Effector CD4-positive, alpha-beta T cell (primary cell): ENCODE measurements at places on chromosomes 4 and X.

DNA sequence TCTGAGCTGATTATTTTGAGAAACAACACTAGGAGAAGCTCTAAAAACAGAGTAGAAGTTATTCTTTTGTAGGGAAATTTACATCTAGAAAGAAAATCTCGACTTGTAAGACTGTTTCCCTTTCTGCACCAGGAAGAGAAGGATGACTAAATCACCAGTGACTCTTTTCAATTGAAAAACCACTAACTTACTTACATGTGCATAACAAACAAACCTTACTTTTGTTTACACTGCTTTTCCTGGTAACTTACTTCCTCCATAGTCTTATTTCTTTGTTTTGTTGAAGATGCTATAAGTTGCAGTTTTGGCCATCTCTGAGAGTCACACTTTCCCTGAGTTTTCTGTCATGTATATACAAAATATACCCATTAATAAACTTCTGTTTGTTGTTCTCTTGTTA lies 293.6 kb upstream of the FAT4 start:
- DNase-seq, result no peak

- DNase-seq, result no peak
Observed at GRCh38 chr4:147678106-147678505, 5.9 kb downstream of the PRMT9 start.

- no peak for DNase-seq
Observed at GRCh38 chrX:109533631-109534030, 3.0 kb upstream of the NXT2 start.

DNA sequence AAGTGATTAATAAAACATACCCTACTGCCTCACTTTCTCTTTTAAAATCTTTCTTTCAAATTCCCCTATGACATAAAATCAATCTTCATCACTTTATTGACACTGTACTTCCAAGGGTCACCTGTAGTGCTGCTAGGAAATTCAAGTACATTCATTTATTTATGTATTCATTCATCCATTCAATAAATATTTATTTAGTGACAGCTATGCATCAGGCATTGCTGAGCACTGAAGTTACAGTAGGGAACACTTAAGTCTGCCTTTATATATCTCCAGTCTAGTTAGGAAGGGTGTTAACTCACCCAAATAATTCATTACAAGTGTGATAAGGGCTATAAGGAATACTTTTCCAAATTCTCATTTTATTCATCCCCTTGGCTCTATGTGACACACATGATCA lies 2.3 kb downstream of the SYTL5 start:
- no peak for DNase-seq

GRCh38 chr4:183758758-183759447 lies 99.8 kb downstream of the TRAPPC11 start:
- DNase-seq, result no peak

DNA sequence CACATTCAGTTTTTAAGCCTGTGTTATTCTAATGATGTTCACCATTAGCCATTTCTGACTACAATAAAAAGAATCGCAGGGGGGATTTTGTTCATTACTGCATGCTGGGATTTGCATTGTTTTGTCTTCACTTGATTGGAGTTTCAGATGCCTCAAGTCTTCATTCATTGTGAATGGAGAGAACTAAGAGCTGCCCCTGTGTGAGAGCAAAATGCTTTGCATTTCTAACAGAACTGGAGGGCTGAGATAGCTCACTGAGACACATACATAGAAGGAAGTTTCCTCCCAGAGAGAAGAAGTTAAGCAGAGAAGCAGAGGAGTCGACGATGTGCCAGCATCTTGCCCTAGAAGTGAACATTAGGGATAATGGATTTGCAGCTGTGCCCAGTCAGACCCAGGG lies 113.5 kb upstream of the GATB start:
- no peak for DNase-seq

- no peak for DNase-seq
Observed at GRCh38 chr4:24686866-24687692, 102.7 kb upstream of the DHX15 start.

- no peak for DNase-seq
Observed at GRCh38 chr4:78323439-78323838, 228.1 kb upstream of the ANXA3 start.

DNA sequence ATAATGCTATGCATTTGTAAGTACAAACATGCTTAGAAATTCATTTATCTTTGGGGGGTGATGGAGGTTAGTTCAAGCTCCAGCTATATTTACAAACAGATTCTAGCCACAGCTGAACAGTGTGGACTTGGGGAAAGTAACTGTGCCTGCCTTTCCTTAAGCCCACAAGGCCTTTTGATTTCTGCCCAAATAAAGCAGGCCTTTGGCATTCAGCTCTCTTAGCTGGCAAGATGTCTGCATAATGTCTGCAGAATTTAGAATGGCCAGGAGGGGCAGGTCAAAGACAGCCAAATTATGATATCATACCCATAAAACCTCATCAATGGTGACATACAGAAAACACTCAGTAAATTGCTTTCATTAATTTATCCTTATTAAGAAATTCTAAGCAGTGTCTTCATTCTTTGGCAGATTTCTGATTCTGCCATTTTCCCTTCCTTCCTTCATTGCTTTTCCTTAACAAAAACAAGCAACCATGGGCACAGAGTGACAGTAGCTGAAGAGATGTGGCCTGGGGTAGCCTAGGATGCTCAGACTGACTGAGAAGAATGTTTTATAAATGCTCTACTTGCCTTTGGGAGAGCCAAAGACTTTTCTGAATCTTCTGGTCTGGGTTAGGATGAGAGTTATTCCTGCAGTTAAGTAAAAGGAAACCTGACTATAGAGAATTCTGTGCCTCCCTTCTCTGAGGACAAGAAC lies 538.7 kb upstream of the NR3C2 start:
- no peak for DNase-seq

GRCh38 chr4:83569429-83569828 lies 33.5 kb downstream of the GPAT3 start:
- no peak for DNase-seq

DNA sequence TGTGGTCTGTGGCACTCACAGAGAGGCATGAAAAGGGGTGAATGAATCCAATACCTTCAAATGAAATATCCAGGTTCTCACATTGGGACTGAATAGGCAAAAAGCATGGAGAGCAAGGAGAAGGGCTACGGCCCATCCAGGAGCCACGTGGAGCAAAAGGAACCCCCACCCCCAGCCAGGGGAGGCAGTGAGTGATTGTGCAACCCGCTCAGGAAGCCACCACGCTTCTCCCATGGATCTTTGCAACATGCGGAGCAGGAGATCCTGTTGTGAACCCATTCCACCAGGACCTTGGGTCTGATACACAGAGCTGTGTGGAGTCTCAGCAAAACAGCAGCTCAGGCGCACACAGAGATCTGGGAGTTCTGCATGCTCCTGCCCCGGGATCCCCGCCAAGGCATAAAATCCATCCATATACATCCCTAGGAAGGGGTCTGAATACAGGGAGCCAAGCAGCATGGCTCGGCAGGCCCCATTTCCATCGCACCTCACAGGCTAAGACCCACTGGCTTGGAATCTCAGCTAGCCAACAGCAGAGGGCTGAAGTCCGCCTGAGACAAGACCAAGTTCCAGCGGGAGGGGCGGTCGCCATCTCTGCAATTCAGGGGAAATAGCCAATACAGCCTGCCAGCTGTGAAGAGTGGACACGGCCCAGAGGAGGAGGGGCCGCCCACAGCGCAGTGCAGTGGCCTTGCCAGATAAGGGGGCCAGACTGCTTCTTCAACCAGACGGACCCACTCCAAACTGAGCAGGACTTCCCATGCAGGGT lies 80.2 kb downstream of the FGF16 start:
- no peak for DNase-seq

DNA sequence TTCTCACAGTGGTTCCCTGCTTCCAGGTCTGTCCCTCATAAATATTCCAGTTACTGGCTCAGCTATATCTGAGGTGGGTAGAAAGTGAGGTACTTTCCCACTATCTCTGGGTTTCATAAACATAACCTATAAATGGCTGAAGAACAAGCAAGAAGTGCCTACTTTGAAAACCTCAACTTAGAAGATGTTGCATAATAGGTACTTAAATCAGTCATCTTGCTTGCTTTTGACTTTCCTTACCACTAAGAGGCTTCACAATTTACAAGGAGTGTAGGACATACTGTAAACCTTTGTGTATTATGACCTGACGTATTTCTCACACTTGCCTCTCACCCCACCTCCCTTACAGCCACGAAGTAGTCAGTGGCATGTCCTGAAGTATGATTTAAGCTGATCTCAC lies 145.9 kb downstream of the PCDH19 start:
- no peak for DNase-seq

GRCh38 chr4:150382028-150382427 lies 199.9 kb upstream of the MAB21L2 start:
- no peak for DNase-seq

GRCh38 chr4:8911316-8912088 lies 39.9 kb upstream of the HMX1 start:
- DNase-seq, result no peak

DNA sequence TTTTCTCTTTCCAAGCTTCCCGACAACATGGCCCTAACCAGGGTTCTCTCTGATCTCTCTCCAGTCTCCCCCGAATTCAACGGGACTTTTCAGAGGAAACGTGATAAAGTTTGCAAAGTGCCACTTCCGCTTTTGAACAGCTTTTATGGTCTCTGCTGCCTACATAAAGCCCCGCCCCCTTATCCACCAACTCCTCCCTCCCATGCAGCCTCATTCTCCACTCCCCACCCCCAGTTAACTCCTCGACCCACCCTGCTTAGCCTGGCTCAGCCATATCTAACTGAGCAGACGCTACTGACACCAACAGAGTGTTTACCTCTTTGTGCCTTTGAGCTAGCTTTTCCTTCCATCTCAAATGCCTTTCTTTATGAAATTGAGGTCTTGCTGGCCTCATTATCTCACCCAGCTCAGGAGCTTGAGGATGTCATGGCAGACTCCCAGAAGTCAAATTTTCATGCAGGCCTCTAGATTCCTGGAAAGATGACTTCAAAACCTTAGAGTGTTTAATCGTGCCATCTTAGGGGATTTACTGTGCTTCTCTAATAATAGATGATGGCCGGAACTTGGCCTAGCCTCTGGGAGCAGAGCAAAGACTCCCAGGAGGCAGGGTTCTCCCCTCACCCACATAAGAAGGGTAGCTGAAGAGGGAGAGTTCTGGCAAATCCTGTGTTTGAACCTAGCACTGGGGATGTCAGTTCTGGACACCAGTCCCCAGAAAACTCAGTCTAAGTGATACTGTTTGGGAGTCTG lies 606.0 kb downstream of the BCOR start:
- peak; percentile 27 for DNase-seq

DNA sequence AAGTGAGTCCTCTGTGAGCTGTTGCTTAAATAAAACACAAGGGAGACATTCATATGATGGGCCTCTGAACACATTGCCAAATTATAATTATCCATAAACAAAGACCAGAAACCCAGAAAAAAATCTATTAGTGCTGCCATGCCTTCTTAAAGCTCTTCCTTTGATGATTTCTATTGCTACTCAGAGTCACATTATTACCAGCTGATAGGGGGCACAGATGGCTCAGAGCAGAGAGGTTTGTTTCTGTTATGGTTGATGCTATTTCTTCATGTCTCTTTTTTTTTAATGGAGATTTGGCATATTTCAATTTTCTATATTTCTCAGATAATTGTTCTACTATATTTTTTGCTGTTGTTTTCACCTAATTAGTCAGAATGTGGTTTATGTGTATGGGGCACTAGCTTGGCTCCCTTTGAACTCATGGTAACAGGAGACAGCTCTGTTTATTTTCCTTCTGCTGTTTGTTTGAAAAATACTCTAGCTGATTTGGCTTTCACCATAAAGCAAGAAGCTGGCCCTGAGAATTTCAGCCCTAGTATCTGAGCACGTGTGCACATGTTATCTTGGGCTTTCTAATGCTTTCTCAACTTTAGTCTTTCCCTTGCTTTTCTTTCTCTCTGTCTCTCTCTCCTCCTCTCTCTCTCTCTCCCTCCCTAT lies 568.8 kb downstream of the PPARGC1A start:
- no peak for DNase-seq

DNA sequence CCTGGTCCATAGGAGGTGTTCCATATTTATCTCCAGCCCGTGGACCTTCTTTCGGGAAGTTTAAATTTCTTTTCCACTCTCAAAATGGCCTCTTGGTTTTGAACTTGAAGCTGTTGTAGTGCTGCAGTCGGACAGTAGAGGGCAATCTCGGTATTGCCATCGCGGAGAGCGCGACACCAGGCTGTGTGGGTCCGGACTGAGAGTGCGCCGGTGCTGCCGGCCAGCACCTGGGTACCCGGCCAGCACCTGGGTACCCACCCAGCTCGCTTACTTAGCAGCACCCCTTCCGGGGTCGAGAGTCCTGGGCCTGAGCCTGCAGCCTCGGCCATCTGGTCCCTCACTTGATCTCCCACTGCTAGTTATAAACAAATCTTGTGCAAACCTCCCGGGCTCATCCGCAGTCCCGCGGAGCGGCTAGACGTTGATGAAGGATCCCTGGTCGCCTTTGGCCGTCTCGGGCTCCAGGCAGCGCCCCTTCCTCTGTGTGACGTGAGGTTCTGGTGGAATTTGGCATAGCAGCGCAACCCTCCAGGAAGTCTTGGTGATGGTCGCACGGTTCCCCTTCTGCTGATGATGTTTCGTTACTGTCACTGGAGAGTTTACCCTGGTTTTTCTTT lies 18.0 kb downstream of the FAM9A start:
- peak; percentile 11 for DNase-seq

DNA sequence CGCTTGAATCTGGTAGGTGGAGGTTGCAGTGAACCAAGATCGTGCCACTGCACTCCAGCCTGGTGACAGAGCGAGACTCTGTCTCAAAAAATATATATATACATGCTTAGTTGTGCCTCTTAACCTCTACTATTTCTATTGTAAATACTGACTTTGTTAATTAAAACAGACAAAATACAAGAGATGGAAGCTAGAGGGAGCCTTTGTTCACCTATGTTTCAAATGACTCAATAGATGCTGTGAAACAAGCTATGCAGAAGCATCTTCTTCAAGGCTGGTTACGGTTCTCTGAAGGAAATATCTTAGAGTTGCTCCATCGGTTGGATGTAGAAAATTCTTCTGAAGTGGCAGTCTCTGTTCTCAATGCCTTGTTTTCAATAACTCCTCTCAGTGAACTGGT lies 6.2 kb downstream of the NCAPG start:
- DNase-seq, result no peak

- no peak for DNase-seq
Observed at GRCh38 chr4:118968005-118968404, 79.4 kb downstream of the SYNPO2 start.

- no peak for DNase-seq
Observed at GRCh38 chr4:15425520-15425919, 2.3 kb upstream of the C1QTNF7 start.

GRCh38 chrX:52425775-52426174 lies 57.0 kb downstream of the XAGE2 start:
- no peak for DNase-seq

DNA sequence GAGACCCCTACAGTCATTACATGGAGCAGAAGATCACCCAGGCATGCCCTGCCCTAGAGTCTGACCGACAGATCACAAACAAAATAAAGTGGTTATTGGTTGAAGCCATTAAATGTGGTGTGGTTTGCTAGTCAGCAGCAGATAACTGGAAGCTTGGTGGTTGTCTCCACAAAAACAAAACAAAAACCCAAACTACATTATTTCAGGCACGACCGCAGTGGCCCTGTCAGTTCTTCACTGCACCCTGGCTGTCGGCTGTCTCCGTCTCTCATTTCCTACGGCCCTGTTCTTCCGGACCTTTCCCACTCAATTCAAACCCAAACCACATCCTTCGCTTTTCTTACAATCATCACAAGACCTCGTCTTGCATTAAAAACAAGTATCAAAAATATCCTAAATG lies 521.3 kb upstream of the ZFP42 start:
- DNase-seq, result no peak
